Sigmoid colon (tissue), 7 donors: ENCODE measurements at places on chromosomes 2 and 18. TPM values are rescaled to one million over a fixed set of nuclear protein-coding genes. Genes with fewer than 3 reads are reported as not detected.

DNA sequence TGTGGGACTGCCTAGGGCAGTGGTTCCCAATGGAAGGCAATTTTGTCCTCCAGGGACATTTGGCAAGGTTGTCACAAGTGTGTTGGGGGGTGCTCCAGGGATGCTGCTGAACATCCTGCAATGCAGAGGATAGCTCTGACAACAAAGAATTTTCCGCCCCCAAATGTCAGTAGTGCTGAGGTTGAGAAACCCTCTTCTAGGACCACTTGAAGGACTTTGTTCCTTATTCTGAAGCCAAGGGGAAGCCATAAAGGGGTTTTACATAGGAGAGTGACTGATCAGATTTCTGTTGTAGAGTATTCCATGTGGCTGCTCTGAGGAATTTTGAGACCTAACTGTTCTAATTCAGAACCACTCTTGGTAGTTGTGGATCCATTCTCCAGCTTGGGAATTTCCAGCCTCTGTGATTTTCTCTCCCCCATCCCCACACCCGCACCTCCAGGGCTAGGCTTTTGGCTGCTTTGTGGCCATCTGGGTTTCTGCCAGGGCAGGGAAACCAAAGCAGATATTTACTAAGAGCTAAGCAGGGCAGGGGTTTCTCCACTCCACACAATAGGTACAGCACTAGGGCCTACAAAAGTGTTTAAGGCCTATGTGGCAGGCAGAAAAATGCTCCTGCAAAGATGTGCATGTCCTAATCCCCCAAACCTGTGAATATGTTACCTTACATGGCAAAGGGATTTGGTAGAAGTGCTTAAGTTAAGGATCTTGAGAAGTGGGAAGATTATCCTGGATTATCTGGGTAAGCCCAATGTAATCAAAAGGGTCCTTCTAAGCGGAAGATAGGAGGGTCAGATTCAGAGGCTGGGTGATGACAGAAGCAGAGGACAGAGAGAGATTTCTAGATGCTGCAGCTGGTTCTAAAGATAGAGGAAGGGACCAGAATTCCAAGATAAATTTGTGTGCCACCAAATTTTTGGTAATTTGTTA is 135.4 kb downstream of the TMEM17 start:
- no peak for DNase-seq
- H3K27me3 ChIP-seq = no peaks in the 10 kb centered on the region
- H3K27ac ChIP-seq = no peak overlapping the region
- no peaks in the 10 kb centered on the region for H3K4me1 ChIP-seq

GRCh38 chr2:204686406-204686805 is 141.1 kb downstream of the PARD3B start:
- no peak for DNase-seq
- peaks cover 39% of the 10 kb centered on the region for H3K4me1 ChIP-seq
- no peak overlapping the region for H3K4me3 ChIP-seq
- peak overlapping the region; percentile 62 for H3K27ac ChIP-seq

GRCh38 chr2:239723486-239724193 is 301.5 kb downstream of the NDUFA10 start:
- no peaks in the 10 kb centered on the region for H3K4me1 ChIP-seq
- H3K36me3 ChIP-seq = no peaks in the 10 kb centered on the region
- no peak overlapping the region for H3K4me3 ChIP-seq
- no peak overlapping the region for H3K27ac ChIP-seq
- H3K27me3 ChIP-seq = no peaks in the 10 kb centered on the region

DNA sequence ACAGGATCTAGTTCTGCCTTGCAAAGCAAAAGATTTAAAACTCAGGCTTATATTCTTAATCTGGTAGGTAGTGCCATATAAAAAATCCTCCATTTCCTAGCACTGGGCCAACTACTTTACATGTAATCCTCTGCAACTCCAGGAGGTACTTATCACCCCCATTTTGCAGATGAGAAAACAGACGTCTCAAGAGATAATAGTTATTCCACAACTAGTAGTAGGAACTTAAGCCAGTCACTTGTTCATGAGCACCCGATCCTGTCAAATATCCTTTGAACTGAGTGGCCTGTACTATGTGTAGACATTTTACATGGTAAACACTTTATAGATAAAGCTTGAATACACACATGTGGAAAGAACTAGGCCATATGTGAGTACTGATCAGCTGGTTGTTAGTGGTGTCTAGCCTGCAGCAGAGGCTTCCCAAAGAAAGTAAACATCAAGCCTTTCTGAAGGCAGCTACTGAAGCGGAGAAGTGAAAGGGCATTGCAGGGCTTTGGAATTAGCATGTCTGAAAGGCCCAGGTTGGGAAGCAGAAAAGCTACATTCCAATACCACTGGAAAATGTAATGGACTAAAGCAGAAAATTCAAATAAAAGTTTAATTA is 48.0 kb downstream of the NAB1 start:
- no peak overlapping the region for H3K4me3 ChIP-seq
- H3K27ac ChIP-seq = no peak overlapping the region
- no peaks in the 10 kb centered on the region for H3K36me3 ChIP-seq

GRCh38 chr2:52074130-52074719 is 1042.3 kb upstream of the NRXN1 start:
- no peaks in the 10 kb centered on the region for H3K27me3 ChIP-seq
- H3K4me1 ChIP-seq = no peaks in the 10 kb centered on the region
- no peak overlapping the region for H3K4me3 ChIP-seq
- no peaks in the 10 kb centered on the region for H3K36me3 ChIP-seq

DNA sequence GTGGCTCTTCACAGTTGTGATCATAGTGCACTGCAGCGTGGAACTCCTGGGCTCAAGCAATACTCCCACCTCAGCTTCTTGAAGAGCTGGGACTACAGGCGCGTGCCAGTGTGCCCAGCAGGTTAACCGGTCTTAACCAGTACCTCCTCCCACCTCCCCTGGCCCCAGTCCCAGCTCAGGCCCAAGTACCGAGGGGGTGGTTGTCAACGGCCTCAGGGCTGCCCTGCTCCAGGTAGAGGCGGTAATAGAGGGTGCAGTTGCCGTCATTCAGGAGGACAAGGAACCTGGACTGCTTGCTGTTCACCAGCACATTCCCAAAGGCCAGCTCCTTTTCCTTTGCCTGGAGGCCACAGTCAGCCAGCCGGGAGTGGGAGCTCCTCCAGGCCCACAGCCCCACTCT is 19.7 kb downstream of the CFAP65 start:
- peaks cover 7% of the 10 kb centered on the region for H3K27me3 ChIP-seq
- DNase-seq = no peak
- H3K27ac ChIP-seq = no peak overlapping the region
- no peaks in the 10 kb centered on the region for H3K36me3 ChIP-seq

DNA sequence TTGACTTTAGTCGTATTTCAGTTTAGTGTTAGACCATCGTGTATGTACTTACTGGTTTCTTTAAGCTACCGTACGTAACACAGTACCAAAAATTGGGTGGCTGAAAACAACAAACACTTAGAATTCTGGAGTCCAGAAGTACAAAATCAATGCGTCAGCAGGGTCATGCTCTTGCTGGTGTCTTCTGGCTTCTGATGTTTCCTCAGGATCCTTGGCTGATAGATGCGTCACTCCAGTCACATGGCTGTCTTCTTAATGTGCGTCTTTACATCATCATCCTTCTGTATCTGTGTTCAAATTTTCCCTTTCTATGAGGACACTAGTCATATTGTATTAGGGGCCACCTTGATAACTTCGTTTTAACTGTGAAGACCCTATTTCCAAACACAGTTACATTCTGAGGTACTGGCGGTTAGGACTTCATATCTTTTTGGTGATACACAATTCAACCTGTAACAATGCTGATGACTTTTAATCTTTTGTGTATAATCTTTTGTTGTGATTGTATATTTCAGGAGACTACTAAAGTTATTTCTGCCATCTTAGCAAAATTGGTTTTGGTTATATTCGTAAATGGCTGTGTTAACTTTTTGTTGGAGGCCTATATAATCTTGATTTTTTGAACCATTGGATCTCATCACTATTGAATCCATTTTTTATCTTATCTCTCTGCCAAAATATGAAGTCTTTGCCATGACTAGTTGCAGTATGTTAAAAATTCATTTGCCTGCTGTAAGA is 25.4 kb downstream of the ACTR3 start:
- H3K36me3 ChIP-seq = peaks cover 4% of the 10 kb centered on the region
- no peaks in the 10 kb centered on the region for H3K27me3 ChIP-seq
- H3K4me3 ChIP-seq = no peak overlapping the region
- no peak overlapping the region for H3K27ac ChIP-seq

GRCh38 chr2:98012561-98012991 is 16.8 kb upstream of the TMEM131 start:
- no peaks in the 10 kb centered on the region for H3K4me1 ChIP-seq
- H3K36me3 ChIP-seq = no peaks in the 10 kb centered on the region
- DNase-seq = no peak

DNA sequence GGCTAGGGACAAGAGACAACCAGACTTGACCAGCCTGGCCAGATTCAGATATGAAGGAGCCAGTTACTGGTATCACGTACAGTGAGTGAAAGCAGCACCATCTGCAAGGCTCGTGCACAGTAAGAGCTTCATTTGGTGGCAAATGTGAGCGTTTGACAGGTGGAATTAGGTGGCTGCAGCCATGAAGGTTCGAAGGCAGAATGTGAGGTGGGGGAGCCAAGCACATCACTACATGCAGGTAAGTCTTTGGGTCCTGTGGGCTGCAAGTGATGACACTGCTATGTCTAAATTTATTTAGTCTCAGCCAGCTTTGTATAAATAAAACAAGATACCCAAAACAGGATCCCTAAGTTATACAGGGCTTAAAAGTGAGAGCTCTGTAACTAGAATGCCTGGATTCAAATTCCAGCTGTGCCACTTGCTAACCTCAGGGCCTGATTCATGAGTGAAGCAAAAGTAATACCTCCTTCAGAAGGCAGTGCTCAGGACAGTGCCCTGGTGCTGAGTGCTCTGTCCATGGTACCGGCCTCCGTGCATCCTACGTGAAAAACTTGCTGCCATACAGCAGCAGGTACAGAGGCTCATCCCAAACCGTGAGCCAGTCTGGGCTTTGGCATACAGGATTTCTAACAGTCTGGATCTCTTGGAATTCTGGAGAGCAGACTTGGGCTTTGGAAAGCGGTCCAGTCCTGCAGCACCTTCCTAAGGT is 18.6 kb downstream of the DDX18 start:
- H3K27me3 ChIP-seq = no peaks in the 10 kb centered on the region
- no peak overlapping the region for H3K27ac ChIP-seq
- H3K36me3 ChIP-seq = peaks cover 19% of the 10 kb centered on the region
- DNase-seq = no peak
- H3K4me1 ChIP-seq = no peaks in the 10 kb centered on the region
- H3K4me3 ChIP-seq = no peak overlapping the region

DNA sequence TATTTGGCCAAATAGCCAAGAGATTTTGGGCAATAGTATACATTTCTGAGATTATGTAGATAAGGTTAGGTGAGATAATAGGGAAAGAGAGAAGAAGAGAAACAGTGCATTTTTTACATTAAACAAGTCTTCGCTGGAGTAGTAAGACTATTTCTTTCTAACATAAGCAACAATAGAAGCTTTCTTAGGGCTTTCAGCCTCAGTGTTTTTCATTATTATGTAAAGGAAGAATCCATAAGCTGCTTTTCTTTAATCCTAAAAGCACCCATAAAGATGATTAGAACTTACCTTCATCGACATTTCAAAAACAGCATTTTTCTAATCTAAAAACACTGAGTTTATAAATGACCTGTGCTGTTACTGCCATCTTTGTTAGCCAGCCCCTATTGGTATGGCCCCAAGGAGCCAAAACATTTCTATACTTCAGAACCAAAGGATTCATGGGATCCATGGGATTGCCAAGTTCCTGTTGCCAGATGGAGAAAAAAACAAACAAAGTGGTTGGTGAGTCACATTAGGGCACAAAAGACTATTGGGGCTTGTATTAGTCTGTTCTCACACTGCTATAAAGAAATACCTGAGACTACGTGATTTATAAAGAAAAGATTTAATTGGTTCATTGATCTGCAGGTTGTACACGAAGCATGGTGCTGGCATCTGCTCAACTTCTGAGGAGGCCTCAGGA is 88.2 kb downstream of the SCG2 start:
- DNase-seq = no peak
- H3K4me1 ChIP-seq = no peaks in the 10 kb centered on the region
- no peaks in the 10 kb centered on the region for H3K27me3 ChIP-seq
- no peak overlapping the region for H3K27ac ChIP-seq
- H3K36me3 ChIP-seq = no peaks in the 10 kb centered on the region

The WNT10A gene
- total RNA-seq = not detected

The ARHGEF4 gene
- 18.5 TPM for total RNA-seq

The TYMS gene
- total RNA-seq = 3.0 TPM

The ATP8B1 gene
- total RNA-seq = 14.9 TPM

The CAPN14 gene
- total RNA-seq = not detected

The ZC3H8 gene
- total RNA-seq = 5.4 TPM

The HOXD13 gene
- total RNA-seq = 48.9 TPM

The IL36RN gene
- total RNA-seq = not detected
